ENCODE measurements at places on chromosomes 13 and 19.

DNA sequence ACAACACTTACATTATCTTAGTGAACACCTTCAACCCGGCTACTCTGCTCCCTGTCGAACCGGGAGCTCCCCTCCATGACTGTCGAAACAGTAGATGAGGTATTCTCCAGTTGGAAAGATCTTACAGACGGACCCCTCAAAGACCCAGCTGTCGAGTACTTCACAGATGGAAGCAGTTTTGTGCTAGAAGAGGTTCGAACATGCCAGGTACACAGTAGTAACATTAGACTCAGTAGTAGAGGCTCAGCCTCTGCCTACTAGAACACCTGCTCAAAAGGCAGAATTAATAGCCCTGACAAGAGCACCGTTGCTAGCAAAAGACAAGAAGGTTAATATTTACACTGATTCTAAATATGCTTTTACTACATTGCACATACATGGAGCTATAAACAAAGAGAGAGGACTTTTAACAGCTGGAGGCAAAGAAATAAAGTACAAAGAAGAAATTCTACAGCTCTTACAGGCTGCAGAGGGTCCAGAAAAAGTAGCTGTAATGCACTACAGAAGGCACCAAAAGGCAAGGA is 13.6 kb upstream of the SLC15A1 start:
- no peak for DNase-seq

GRCh38 chr13:50685491-50685890 is 158.0 kb downstream of the DLEU7 start:
- peak; percentile 89 for DNase-seq

- DNase-seq = peak; percentile 59
Measured at GRCh38 chr13:29925457-29926097, 75.2 kb upstream of the UBL3 start.

GRCh38 chr13:43195551-43195950 is 172.2 kb downstream of the DNAJC15 start:
- no peak for DNase-seq

DNA sequence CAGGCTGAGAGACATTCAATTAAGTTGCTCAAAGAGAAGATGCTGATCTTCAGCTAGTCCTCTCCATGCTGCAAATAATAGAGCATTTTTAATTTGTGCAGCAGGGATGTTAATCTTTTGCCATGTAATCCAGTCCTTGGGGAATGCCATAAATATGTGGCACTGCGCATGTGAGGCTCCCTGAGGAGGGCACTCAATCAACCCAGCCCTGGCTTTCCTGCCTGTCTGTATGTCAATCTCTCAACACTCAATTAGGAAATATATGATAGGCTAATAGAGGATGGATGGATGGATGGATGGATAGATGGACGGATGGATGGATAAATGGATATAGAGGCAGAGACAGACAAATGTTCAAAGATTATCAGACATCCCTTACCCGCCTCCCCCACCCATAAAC is 31.6 kb upstream of the POP4 start:
- no peak for DNase-seq

DNA sequence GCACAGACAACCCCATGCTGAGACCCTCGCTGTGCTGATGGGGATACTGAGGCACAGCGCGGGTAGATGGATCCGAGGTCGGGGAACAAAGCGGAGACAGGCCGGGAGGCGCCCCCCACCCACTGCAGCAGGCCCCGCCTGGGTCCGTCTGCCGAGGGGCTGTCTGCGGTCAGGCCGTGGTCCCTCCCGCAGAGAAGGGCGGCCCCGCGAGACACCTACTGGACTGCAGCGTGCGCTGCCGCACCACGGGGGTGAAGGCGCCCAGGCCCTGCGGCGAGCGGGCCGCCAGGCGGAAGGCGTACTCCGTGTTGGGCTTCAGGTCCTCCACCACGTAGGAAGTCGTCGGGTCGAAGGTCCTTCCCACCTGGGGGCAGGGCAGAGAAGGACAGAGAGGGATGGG is 101.9 kb downstream of the PTPRS start:
- no peak for DNase-seq

DNA sequence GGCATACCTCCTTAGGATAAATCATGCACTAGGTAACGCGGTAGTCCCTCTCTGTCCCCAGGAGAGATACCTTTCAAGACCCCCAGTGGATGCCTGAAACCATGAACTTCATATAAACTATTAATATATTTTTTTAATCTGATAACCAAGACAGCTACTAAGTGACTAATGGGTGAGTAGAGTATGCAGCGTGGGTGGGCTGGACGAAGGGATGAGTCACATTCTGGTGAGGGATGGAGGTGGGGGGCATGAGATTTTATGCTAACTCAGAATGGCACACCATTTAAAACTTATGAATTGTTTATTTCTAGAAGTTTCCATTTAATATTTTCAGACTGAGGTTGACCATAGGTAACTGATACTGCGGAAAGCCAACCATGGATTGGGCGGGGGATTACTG is 46.2 kb downstream of the CDK8 start:
- DNase-seq = no peak

- no peak for DNase-seq
Measured at GRCh38 chr13:41541142-41541938, 84.0 kb downstream of the RGCC start.

- DNase-seq = no peak
Measured at GRCh38 chr19:1863328-1863637, at the start of gene KLF16. TSS of gene KLF16 (minus strand) at chr19:1863579. CDS start at chr19:1863497, 82 bp downstream.
